ENCODE measurements at places on chromosomes 6 and 20.

GRCh38 chr6:158257425-158257759 lies 54.9 kb upstream of the TULP4 start:
- no peak for DNase-seq

- DNase-seq = no peak
These were observed 504.5 kb downstream of the CD83 start for GRCh38 chr6:14622085-14622484.

DNA sequence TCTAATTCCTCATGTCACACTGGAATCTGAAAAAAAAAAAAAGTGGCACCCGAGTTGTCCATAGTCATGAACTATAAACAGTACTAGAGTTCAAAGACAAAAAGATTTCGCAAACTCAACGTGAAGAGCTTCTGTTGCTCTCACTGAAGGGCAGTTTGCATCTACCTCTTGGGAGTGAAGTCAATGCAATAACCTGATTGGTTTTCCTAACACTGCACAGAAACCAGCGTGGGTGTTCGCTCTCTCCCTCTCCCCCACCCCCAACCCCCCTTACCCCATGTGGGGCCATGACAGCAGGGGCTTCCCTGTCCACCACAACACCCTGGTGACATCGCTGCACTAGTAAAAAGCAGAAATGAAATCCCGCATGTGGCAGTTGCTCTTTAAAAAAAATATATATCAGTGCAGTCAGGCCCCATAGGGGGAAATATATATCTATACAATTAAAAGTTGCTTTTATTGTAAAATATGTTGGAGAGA lies 66.9 kb downstream of the GMPR start:
- DNase-seq = no peak

DNA sequence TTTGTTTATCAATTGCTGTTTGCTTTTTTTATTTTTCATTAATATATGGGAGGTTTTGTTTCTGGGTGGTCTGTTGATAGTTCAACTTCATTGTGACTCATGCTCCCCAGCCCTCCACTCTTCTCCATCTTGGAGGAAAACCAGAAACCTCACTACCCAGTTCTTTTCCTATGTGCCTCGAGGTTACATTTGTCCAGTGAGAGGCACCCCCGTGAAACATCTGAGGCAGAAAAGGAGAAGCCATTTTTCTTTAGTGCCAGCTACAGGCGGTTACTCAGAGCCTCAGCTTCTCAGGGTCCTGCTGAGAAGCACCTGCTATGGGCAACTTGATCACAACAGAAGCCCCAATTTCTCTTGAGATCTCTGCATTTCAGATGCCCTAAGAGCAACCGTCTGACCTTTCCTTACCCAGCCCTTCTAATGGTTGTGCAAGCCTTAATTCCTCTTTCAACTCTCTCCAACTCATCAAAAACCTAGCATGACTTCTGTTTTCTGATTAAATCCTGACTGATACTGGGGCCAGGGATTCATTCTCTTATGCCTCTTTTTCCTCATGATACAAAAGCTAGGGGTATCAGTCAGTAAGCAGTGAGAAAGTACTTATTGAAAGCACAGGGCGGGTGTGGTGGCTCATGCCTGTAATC lies 144.6 kb downstream of the ELOVL4 start:
- DNase-seq = no peak

GRCh38 chr6:73610444-73611275 lies 43.1 kb downstream of the SLC17A5 start:
- DNase-seq = peak; percentile 65

- DNase-seq = no peak
These were observed 266.3 kb downstream of the EPM2A start for GRCh38 chr6:145469021-145469420.

DNA sequence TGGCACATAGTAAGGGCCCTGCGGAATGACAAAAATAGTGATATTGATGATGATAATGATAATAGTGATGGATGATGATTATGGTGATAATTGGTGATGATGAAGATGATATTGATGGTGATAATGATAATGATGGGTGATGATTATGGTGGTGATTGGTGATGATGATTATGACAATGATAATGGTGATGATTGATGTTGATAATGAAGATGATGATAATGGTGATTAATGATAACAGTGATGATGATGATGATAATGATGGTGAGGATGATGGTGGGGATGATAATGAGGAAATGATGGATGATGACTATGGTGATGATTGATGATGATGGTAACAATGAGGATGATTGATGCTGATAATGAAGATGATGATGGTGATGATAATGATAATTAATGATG lies 48.9 kb downstream of the EDN3 start:
- DNase-seq = no peak

DNA sequence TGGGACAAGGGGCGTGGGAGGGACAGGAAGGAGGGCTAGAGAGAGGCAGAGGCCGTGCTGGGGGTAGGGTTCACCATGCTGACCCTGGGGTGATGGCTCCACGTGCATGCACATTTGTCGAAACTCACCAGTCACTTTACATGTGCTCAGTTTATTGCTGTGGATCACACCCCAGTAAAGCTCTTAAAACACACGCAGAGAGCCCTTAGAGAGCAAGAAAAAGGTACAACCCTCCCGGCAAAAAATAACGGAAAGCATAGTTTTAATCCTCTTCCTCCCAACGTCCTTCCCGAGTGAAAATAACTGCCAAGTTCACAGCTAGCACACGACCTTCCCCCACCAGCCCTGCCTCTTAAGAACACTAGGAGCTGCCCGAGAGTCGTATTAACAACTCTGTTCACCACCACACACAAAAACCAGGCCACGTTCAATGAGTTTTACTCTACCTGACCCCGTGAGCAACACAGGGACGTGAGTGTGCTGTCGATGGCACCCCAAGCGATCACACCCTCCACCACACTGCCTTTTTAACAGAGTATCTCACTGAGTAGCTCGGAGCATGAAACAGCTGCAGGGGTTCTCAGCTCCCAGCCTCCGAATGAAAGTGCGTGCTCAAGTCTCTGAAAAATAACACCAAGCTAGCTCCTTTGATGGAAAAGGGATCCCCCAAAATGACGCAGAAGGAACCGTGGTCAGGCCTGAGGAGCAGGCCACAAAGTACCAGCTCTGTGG lies 39.7 kb downstream of the TAF4 start:
- DNase-seq = peak; percentile 40

GRCh38 chr20:54043076-54043967 lies 27.1 kb downstream of the BCAS1 start:
- no peak for DNase-seq

DNA sequence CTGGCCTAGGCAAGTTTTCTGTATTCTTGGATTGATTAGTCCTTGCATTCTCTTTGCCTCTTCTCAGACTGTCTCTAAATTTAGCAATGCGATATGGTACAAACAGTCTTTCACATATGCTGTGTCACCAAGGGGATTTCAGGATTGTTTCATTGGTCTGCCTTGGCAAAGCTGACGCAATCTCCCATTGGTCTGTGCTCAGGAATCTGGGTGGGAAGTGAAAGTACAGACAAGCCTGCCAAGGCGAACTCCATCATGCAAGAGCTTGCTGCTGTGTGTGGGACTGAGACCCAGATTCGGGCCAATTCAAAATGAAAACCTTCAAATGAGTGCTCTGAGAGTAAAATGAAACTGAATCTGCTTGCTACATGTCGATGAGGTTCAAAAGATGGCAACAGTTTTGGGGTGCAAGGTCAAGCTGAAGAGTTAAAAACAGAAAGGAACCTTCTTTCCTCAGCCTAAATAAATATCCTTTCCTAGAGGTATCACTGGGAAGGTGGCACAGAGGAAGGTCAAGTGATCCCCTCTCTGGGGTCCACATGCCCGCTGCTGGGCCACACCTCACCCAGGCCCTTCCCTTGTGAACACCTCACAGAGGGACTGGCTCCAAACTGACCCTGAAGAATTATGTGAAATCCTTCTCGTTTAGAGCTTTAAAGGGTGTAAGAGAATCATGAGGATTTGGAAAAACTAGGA lies 198.8 kb upstream of the PREP start:
- peak; percentile 98 for DNase-seq

GRCh38 chr20:21519136-21519584 lies 5.3 kb upstream of the NKX2-2 start:
- no peak for DNase-seq

DNA sequence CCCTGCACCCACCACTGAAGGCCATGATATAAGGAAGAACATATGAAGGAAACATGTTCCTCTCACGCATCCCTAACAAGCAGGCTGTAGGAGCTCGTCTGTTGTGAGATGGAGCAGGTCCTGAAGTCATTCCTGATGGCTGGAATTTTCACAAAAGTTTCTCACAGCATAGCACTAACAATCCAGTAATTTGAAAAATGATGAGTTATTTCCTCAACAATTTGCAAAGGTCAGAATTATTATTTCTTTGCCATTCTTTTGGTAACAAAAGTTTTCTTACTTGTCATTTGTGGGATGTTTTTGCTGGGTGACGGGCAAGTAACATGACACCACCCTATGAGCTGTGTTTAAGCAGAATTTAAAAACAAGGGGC lies 27.6 kb upstream of the FRMD1 start:
- peak; percentile 48 for DNase-seq

DNA sequence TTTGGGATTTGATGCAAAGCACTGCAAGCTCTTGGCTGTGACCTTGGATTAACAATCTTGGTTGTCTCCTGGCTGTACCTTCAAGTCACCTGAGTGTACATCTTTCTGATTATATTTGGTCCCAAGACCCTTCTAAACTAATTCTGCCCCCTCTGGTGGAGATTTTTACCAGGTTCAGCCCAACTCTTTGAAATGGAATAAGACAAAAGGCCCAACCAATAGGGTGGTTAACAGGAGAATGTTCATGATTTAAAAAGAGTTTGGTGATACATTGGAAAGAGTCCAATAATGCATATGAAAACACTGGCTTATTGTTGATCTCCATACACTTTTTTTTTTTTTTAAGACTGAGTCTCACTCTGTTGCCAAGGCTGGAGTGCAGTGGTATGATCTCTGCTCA lies 77.5 kb upstream of the CD83 start:
- DNase-seq = no peak

GRCh38 chr20:33443006-33443511 lies 504 bp downstream of the SNTA1 start:
- no peak for DNase-seq

DNA sequence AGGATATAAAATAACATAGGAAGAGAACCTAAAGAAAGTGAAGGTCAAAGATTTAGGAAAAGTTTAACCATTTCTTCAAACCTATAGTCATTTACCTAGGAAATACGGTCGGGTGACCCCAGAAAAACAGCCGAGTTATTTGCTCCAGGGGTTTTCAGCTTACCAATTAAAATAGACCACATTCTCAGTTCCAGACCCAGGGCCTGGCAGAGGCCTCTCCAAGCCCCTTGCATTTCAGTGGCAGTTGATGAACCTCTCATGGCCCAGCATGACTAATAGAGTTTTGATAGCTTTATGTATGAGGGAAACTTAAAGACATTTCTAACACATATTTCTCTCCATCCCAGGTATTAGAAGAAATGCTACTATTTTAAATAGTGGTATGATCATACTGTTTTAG lies 113.5 kb downstream of the OGFRL1 start:
- DNase-seq = peak; percentile 47

GRCh38 chr20:57403216-57403615 lies 12.0 kb downstream of the RBM38 start:
- DNase-seq = no peak

DNA sequence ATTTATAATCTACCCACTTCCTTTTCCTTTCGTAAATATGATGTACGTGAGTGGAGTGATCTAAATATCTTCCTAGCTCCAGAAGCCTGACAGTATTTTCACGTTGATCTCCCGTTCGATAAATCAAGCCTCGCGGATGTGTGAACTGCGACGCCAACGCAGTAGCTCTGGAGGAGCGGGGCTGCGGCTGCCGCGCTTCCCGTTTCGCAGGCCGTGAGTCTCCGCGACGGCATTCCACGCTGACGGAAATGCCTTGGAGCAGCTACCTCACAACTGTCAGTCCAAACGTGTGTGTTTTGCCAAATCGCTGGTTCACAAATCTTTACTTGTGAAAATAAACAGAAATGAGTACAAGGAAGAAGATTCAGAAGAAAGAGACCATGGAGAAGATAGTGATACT lies 41.2 kb downstream of the BTBD3 start:
- peak; percentile 9 for DNase-seq

GRCh38 chr6:24245275-24245674 lies 112.6 kb downstream of the DCDC2 start:
- DNase-seq = no peak
